K562 (cell line): ENCODE measurements at places on chromosomes 7 and 10.

DNA sequence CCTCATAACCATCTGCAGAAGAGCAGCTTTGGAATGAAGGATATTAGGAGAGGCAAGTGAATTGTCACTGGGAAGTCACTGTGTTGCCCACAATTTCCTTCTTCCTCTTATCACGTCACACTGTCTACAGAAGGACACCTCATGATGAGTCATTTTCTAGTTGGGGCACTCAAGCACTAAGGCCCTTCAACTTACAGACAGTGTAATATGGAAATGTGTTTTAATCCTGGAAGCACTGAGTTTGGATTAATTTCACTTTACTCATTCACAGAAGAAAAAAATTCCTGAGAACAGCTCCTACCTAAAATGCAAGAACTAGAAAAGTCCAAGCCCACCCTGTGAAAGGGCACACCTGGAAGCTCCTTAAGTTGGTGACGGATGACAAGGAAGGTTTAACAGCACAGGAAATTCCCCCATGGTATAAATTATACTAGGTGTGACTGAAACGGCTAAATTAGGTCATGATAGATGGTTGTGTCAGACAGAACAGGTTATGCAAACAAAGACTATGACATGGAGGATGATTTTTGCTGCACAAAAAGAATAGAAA lies 56.6 kb downstream of the PARD3 start:
- peak; percentile 39 for DNase-seq

- DNase-seq = no peak
These were observed 48.1 kb upstream of the GLCCI1 start for GRCh38 chr7:7920481-7920880.

- peak; percentile 41 for DNase-seq
These were observed 620 bp downstream of the SLK start for GRCh38 chr10:103967448-103968071.

- no peak for DNase-seq
These were observed 7.3 kb upstream of the SLC25A13 start for GRCh38 chr7:96329241-96329640.

DNA sequence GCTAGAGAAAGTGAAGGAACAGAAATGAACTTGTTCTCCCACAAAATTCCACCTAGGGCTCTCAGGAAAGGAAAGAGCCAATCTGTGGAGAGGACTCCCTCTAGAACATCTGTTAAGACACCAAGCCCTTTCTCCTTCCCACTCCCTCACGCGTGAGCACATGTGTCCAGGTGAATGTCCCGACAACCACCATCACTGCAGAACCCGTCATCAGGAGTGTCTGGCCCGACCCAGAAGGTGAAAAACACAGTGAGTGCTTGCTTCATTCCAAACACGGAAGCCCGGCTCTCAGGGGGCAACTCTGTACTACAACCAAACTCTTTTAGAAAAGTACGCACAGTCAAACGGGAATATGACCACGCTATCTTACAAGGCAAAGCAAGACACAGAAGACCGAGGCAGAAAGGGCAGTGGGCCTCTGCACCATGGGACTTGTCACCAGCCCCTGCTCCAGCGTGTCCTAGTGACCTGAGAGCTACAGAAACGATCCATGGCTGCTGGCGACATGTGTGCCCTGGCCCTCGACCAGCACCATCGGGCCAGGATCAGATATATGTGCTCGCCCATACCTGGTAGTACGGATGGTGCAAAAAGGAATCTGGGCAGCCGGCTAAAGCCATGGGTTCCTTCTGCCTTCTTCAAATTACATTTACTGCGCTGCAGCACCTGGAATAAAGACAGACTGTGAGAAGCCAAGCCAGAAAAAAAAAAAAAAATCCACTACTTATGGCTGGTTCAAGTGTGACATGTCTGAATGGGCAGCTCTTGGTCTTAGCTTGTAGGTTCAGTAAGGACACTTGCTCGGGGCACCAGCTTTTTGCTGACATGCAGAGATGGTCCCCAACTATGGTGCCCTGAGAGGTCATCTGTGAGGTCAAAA lies 50.8 kb downstream of the GRB10 start:
- no peak for DNase-seq

- DNase-seq = peak; percentile 30
These were observed 45.8 kb upstream of the WIPI2 start for GRCh38 chr7:5143935-5144903.

- DNase-seq = no peak
These were observed 7.4 kb downstream of the IGF2BP3 start for GRCh38 chr7:23462846-23463245.

- DNase-seq = no peak
These were observed 4.9 kb upstream of the ZMIZ2 start for GRCh38 chr7:44743750-44744149.

DNA sequence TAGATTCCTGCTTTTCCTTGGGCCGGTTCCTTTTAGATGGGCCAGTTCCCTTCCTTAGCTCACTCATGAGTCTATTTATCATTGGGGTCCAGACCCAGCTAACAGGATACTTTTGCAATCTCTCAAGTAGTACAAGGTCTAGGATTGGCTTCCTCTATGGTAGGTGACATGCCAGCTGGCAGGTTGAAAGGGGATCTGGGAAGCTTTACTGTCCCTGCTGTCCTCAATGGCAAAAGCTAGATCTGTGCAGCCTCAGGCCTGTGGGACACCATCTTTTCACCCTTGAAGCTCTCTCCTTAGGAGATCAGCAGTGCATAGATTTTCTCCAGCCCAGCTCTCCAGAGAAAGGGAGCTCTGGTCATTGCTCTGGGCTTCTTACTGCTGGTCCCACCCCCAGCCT lies 96.4 kb downstream of the CUL2 start:
- no peak for DNase-seq

DNA sequence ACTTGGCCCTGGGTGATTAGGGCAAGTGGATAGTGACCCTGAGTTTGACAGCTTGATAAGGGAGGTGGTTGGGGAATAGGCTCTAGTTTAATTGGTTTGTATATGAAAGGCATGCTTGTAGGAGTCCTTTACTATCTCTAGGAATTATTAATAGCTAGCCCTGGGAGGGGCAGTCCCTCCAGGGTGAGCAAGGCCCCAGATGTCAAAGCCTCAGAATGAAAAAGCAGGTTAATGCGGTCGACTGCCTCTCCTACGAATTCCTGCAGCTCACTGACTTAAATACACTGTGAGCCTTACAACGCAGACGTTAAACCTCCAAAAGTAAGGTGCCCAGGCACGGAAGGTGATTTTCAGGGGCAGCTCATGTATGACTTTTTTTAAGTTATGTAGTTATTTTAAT lies 5.2 kb upstream of the BTBD16 start:
- DNase-seq = no peak

- DNase-seq = no peak
These were observed 63.8 kb upstream of the NPS start for GRCh38 chr10:127485153-127485857.
